ENCODE measurements at places on chromosomes 1 and 21. TPM values are rescaled to one million over a fixed set of nuclear protein-coding genes. Genes with fewer than 3 reads are reported as not detected.

Gene CHIT1
- total RNA-seq = not detected

Gene CRNN
- total RNA-seq = not detected

Gene KDF1
- 19.5 TPM for total RNA-seq

Gene DLGAP3
- 7.3 TPM for total RNA-seq

Gene VHLL
- not detected for total RNA-seq

Gene CD34
- total RNA-seq = 0.35 TPM
